CD4-positive, alpha-beta T cell treated with Interleukin-6 at 100 ng/mL for 8 hours (primary cell): ENCODE measurements at places on chromosomes 1 and 21.

DNA sequence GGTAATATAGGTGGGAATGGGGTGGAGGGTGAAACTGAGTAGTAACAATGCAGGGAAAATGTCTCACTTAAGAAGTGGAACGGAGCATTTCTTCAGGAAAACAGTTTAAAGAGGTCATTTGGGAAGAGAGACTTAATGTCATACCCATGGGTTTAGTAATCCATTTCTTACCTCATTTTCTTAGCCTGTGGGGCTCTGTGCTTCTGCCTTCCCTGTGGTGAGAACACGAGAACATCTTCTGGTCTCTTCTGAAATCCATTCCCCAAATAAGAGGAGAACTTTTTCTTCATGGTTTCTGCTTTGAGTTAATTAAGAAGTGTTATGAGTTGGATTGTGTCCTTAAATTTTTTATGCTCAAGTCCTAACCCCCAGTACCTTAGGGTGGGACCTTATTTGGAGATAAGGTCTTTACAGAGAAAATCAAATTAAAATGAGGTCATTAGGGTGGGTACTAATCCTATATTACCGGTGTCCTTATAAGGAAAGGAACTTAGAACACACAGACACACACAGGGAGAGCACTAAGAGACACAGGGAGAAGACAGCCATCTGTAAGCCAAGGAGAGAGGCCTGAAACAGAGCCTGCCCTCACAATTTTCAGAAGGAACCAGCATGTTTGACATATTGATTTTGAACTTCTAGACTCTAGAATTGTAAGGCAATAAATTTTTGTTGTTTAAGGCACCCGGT lies 5.4 kb downstream of the CCDC190 start:
- no peak for DNase-seq

DNA sequence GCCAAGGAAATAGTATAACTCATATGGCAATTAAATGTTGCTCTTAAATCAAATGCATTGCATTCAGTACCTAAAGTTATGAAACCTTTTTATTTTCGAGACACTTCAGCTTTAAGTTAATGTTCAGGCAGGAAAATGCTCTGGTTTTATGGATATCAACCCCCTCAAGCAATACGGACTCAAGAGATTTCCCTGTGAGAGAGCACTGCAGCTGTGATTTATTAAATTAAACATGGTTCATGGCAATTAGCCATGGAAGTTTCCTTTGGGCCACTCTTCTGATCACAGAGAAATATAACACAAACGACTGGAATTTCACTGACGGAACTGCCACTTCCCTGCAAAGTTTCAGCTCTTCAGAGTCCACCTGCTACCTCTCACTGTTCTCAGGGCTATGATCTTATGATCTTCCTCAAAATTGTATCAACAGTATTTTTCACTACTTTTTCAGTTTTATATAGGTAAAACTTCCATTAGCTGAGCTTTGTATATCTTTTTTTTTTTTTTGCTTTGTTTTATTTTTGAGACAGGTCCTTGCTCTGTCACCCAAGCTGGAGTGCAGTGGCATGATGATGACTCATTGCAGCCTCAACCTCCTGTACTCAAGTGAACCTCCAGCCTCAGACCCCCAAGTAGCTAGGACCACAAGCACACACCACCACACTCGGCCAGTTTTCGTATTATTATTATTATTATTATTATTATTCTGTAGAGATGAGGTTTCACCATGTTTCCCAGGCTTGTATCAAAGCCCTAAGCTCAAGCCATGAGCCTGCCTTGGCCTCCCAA lies 923.1 kb upstream of the TMPRSS15 start:
- DNase-seq, result no peak

DNA sequence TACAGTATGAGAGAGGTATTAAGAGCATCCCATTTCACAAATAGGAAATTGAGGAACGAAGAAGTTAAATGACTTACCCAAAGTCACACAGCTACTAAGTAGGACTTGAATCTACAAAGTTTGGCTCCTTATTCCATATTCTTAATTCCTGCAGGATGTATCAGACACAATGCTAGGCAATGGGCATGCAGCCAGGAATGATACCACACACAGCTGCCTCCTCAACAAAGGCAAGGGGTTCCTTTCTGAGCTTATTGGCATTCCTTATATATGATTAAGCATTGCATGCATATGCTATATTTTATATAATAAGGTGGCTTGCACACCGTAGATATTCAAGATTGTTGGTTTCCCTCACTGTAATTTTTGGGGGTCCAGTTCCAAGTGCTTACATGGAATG lies 34.2 kb upstream of the JUN start:
- no peak for DNase-seq

- DNase-seq, result peak; percentile 48
These were observed 16.5 kb upstream of the LHX4 start for GRCh38 chr1:180213401-180214170.

DNA sequence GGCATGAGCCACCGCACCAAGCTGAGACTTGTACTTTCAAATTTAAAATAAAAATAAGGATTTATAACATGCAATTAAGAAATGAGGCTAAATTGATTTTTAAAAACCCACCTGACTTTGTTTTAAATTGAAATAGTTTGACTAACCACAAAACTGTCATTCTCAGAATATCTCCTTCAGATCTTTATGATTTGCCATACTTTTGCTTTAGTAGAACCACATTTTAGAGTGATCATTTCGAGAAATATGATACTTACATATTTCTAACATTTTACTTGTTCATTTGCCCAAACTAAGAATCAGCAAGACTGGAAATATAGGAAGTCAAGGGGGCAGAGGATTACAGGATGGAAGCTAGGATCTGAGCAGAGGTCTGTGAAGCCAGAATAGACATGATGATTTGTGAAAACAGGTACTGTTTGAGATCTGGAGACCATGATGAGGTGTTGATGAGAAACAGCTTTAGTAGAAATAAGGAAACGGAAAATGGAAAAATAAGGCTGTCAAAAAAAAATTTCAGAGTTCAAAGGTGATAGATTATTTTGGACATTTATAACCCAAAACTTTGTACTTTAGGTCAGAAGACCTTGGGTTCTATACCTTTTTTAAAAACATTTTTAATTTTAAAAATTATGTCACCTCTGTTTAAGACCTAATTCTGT lies 44.8 kb downstream of the GIPC2 start:
- DNase-seq, result no peak

- peak; percentile 33 for DNase-seq
These were observed 63.9 kb downstream of the CHIA start for GRCh38 chr1:111354584-111354983.

DNA sequence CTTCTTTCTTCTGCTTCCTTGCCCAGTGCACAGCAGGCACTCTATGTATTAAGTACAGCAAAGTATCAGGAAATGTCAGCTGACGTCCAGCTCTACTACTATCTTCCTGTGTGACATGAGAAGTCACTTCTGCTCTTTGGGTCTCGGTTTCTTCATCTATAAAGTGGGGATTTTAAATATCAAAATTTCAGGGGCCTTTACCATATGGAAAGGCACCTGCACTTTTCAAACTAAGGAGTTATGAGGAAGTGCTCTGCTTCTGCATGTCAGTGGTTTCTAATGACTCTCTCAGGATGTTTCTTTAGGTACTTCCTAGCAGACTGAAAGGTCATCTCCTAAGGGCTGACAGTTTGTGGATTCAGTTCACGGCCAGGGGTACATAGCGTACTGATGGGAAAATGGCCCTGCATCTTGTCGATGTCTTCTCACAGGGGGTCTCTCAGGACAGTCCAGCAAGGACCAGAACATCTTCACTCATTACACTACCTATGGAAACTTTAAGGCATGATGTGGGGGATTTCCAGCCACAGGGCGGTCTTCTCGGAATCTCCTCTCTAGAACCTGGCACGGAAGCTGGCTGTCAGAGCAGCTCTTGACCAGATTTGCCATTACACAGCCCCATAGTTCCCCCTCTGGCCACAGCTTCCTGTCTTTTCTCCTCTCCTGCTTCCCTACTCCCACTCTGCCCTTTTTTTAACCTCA lies 42.0 kb upstream of the MTF1 start:
- no peak for DNase-seq

- no peak for DNase-seq
These were observed 97.2 kb downstream of the NAV1 start for GRCh38 chr1:201636097-201636496.

- no peak for DNase-seq
These were observed 254.4 kb upstream of the GJB5 start for GRCh38 chr1:34500451-34500850.

- peak; percentile 3 for DNase-seq
These were observed 772 bp downstream of the UCK2 start for GRCh38 chr1:165828103-165828668.

- no peak for DNase-seq
These were observed 121.4 kb upstream of the GORAB start for GRCh38 chr1:170410401-170411166.

GRCh38 chr1:19046972-19047731 lies 90.7 kb upstream of the IFFO2 start:
- DNase-seq, result no peak

- DNase-seq, result peak; percentile 53
These were observed at the start of gene GBP4 for GRCh38 chr1:89198491-89199072. Gene GBP4 (minus strand): TSS chr1:89198942. CDS start chr1:89198834, 108 bp downstream.

GRCh38 chr1:62057641-62058290 lies 136.9 kb upstream of the L1TD1 start:
- no peak for DNase-seq

DNA sequence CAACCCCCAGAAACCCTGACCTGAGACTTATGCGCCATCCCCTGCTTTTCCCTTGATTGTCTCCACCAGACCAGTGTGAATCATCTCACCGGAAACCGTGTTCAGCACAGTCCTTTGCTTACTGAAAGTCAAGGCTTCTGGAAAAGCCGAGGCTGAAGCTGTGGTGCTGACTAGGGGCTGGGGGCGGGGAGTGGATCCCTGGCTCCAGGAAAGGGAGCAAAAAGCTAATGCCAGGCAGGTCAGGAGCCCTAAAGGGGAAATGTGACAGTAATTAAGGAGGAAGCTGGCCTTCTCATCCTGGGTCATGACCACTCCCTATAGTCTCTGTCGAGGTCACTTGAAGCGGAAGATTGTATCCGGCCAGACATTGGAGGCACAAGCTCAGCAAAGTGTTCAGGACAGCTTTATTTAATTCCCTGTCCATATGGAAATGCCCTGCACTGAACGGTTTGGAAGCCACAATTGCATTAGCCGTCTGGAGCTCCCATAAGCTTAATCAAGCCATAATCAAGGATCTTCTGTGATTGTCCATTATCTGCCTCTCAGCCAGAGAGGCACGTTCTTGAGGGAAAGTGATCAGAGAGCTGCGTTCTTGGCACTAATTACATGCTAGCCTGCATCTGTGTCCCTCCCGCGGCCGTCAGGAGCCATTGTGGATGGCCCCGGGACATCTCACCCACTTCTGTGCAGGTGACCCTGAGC lies 403.6 kb downstream of the RRAGC start:
- no peak for DNase-seq

GRCh38 chr1:180412583-180412982 lies 89.8 kb downstream of the ACBD6 start:
- DNase-seq, result no peak

DNA sequence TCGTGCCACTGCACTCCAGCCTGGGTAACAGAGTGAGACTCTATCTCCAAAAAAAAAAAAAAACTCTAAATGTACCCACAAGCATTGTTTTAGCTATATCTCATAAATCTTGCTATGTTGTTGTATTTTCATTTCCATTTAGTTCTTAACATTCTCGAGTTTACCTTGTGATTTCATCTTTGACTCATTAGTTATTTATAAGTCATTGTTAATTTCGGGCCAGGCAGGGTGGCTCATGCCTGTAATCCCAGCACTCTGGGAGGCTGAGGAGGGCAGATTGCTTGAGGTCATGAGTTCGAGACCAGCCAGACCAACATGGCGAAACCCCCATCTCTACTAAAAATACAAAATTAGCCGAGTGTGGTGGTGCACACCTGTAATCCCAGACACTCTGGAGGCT lies 11.7 kb downstream of the HES2 start:
- DNase-seq, result no peak

DNA sequence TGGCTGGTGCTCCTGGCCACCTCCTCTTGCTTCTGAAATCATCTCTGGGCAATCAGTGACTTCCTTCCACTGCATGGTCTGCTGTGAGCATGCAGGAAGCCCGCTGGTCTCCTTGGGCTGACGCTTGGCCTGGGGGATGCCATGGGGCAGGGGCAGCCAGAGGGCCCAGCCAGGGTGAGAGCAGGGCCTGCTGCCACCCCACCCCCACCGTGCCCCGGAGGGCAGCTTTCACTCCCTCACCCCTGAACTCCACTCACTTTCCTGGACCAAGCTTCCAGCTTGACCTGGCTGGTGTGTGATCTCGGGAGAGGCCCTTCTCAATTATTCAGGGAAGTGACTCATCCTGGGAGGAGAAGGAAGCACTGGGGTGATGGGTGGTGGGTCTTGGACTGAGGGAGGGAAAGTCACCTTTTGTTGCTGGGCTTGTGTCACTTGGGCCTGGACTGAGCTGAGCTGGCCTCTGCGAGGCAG lies 270.2 kb upstream of the CSF3R start:
- DNase-seq, result no peak

GRCh38 chr1:155396874-155397476 lies 76.3 kb downstream of the RUSC1 start:
- DNase-seq, result no peak

DNA sequence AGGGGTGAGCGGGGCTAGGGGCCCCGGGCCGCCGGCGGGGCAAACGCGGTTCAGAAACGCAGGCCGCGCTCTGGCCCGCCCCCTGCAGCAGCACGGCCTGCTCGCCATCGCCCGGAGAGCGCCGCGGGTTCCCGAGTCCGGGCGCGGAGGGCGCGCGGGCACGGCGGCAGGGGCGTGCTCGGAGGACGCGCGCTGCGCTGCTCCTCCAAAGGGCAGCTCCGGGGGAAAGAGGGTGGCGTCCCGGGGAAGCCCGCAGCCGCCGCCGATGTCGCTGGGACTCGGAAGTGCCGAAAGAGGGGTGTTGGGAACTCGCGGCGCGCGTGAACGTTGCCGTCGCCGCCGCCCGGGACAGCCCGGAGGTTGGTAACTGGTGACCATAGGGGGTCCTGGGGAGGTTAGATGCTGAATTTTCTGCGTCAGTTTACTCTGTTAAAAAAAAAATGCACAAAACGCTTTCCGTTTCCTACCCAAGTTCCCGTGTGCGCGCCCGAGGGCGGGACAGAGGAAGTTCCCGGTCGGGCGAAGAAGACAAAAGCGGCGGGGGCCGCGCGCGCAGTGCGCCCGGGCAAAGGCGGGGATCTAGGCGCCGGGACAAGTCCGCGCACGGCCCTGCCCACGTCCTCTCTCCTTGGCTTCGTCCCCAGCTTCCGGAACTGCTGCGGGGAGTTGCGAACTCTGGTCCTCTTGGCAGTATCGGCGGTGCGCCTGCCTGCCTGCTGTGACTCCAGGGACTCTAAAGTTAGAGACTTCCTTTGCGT lies at the start of gene HHAT:
TSS of gene HHAT (plus strand) at position 157 of the 758 bp plus-strand sequence. CDS start 20,074 bp downstream, outside the sequence.
- peak; percentile 56 for DNase-seq

- DNase-seq, result no peak
These were observed 119.4 kb upstream of the F3 start for GRCh38 chr1:94660994-94661393.
